ENCODE measurements at places on chromosomes 1 and 21. TPM values are rescaled to one million over a fixed set of nuclear protein-coding genes. Genes with fewer than 3 reads are reported as not detected.

Gene FMO5
- 0.48 TPM for total RNA-seq

Gene PROK1
- total RNA-seq, result not detected

Gene GPA33
- 0.24 TPM for total RNA-seq

Gene GBP7
- total RNA-seq, result not detected

GRCh38 chr1:89705901-89706699 is 73.2 kb downstream of the LRRC8C start:
- DNase-seq, result no peak

DNA sequence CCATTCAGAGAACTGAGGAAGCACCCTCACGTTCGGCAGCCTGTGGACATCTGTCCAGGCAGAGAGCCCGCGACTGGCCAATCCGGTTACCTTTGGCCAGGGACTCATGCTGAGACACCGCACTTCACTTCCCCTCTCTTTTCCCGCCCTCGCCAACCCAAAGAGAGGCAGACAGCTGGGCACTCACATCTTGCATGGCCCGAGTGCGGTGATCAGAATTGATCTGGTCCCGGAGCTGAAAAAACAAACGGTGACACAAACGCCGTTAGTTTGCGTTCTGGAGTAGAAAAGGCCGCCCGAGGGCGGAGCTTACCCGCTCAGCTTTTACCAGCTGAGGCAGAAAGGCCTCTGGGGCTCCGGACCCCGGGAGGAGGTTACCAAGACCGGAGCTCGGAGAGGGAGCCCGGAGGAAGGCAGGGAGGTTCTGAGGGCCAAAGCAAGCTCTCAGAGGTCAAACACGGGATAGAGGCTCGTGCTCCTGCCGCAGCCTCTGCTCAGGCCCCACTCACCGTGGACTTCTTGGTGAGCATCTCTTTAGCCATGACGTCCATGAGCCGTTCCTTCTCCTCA is 376 bp downstream of the SF3A3 start:
- DNase-seq, result peak; percentile 21

DNA sequence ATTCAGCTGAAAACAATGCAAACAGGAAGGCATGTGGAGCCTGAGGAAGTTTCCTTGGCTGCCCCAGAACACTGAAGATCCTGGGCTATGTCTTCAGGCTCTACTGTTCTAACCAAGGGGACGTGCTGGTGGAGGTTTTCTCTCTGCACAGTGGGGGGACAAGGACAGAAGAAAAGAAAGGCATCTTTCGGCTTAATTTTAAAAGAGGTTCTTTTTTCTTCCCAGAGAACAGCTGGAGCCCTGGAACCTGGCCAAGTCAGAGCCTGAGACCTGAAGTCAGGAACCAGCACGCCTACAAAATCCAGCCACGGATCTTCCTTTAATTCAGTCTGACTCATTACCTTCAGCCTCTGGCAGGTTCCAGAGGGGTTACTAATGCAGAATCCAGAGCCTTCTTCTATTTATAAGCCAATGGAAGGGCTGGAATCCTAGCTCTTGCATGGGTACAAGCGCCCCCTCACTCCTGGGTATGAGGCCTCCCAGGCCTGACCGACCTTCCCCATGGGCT is 19.8 kb downstream of the CTNNBIP1 start:
- DNase-seq, result peak; percentile 80

DNA sequence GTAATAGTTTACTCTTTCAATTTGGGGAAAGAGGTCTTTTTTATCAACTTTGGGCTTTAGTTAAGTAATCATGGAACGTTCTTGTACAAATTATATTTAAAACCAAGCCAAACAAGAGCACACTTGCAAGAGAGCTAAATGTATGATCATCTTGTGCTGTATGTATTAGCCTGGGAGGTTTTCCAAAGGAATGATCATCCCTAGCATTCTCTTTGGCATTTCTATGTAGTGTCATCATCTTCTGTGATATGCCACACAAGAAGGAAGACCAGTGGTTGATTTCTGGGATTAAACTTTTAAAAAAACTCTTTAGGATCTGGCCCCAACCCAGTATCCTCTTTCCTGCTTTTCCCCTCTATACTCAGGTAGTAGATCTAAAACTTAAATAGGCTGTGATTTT is 38.4 kb upstream of the KCNQ4 start:
- no peak for DNase-seq

- DNase-seq, result no peak
These were observed 59.4 kb upstream of the ZBTB18 start for GRCh38 chr1:243991650-243992049.

DNA sequence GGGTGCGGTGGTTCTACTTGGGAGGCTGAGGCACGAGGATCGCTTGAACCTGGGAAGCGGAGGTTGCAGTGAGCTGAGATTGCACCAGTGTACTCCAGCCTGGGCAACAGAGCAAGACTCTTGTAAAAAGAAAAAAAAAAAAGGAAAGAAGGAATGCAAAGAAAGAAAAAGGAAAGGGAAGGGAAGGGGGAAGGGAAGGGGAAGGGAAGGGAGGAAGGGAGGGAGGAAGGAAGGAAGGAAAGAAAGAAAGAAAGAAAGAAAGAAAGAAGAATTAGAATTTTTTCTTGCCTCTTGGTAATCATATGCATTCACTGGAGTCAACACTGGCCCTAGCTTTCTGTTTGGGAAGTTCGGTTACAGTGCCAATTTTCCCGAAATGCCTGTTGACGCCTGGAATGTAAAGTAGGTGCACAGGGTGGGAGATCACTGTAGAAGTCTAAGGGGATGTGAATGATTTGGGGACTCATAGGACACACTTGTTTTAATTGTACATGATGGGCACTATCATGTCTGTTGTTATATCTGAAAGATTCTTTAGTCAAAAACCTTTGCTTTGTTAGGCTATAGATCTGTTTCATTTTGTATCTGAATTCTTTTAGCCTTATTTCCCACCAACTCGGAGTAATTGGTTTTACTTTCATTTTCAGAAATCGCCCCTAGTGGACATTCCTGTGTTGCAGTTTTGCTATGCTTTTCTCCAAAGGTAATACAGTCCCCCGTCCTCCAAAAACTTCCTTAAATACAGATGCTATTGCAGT is 59.8 kb upstream of the MORC3 start:
- peak; percentile 79 for DNase-seq

DNA sequence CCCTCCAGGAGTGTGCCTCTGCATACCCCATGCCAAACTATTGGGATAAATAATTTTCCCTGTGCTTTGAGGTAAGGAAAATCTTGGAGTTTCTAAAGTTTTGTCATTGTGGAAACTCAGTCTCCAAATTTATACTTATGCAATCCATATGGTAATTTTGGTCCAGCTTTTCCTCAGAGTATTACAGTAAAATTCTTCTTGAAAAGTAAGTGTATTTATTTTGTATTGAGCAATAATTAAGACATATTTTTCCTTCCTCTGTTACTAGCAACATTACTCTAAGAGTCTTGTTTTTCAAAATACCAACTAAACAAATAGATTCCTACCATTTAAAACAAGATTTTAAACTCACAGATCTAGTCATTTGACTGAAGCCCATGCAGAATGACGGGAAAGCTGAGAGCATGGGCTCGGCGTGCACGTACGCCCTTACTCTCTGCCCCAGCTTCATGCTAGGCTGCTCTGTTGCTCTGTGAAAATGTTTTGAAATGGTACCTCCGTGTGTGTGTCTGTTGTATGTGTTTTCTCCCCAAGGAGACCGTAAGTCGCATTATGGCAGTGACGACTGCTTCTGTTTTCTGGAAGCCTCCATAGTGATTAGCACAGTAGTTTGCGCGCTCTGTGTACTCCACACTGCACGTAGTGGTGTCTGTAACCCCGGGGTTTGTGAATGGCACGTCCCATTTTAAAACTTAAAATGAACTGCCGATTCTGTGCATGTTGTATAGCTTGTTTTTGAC is 165.3 kb downstream of the SDCCAG8 start:
- DNase-seq, result peak; percentile 49

All from A172 (cell line).